Activated CD4-positive, alpha-beta T cell treated with anti-CD3 and anti-CD28 coated beads, Interleukin-2, amount 10 ng/mL, durations not matched to agents 7 days and 5 days (primary cell): ENCODE measurements at places on chromosomes 6 and 20. TPM values are rescaled to one million over a fixed set of nuclear protein-coding genes. Genes with fewer than 3 reads are reported as not detected.
A peak's percentile ranks its signal among the peaks of the same experiment; 100 is the strongest.

DNA sequence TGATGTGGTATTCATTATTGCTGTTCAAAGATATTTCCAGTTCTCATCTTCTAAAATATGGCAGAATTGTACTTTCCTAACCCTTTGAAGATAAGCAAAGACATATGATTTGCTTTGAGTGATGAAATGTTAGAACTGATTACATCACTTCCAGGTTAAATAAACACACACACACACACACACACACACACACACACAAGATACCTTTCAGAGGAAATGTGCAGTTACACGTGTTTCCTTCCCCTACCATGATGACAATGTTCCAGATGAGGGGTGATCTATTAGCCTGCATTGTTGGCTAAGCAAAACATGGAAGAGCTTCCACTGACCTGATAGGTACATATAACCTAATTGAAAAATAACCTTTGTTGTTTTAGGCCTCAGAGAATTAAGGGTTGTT is 11.7 kb upstream of the FRK start:
- DNase-seq: no peak

DNA sequence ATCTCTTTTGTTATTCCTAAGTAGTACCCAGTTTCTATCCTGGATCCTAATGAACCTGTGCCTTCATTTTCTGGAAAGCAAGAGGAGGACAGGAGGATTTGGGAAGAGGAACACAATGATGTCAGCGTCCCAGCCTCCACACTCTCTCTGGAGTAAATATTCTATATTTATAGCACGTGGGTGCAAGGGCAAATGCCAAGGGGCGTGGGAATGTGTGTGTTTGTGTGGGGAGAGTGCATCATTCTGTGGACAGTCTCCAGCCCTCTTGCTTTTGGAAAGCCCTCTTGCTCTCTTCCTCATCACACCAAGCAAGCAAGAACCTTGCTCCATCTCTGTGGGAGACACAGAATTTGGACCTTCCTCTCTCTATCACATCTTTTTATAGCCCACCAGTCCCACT is 103.2 kb upstream of the EMILIN3 start:
- no peak for DNase-seq

GRCh38 chr20:50915424-50915823 is 15.8 kb downstream of the ADNP start:
- no peak for DNase-seq

- DNase-seq: peak; percentile 15
Observed at GRCh38 chr20:36273414-36274180, 32.5 kb upstream of the DLGAP4 start.

- DNase-seq: no peak
Observed at GRCh38 chr6:85404564-85405174, 45.2 kb upstream of the NT5E start.

Gene WFDC5
- not detected for total RNA-seq
